A172 (cell line): ENCODE measurements at places on chromosomes 1 and 21. TPM values are rescaled to one million over a fixed set of nuclear protein-coding genes. Genes with fewer than 3 reads are reported as not detected.

- no peak for DNase-seq
These were observed 28.9 kb upstream of the RIPK4 start for GRCh38 chr21:41795726-41796125.

The GPA33 gene
- 0.24 TPM in 1 of 2 replicates, not detected in the other for total RNA-seq

GRCh38 chr1:241701483-241702295 is 49.6 kb downstream of the WDR64 start:
- no peak for DNase-seq

The LRRN2 gene
- total RNA-seq: 2.3 and 2.4 TPM in 2 replicates

The LRRC38 gene
- total RNA-seq: not detected in 2 replicates

DNA sequence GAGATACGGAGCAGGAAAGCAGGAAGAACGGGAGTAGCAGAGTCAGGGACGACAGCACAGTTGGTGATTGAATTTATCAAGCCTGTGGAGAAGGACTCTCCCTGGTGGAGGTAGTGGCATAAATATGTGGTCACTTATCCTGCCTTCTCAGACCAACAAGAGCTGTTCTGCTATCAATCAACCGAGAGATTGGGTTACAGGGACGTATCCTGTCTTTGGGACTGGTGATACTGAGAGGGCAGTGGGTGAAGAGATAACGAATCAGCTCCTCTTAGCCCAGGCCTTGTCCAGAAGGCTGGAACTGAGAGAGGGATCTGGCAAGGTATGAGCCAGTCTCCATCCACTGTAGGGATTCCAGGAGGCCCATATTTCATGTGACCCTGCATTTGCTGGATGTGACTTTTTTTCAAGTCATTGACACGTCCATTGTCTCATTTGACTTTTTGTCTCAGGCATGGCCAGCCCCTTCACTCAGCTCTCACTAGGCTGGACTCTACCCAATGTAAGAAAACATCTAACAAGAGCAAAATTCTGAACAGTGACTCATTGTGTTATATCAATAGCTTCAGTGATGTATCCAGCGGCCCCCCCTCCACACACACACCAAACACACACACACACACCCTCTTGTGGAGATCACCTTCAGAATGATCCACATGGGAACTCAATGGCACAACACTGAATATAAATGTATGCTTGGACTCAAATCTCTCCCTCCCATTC is 11.3 kb downstream of the C1orf116 start:
- no peak for DNase-seq
